Stimulated activated CD4-positive, alpha-beta T cell treated with anti-CD3 and anti-CD28 coated beads, Interleukin-2, amount 100 ng/mL, for 48 hours (primary cell): ENCODE measurements at places on chromosomes 3 and 15.

DNA sequence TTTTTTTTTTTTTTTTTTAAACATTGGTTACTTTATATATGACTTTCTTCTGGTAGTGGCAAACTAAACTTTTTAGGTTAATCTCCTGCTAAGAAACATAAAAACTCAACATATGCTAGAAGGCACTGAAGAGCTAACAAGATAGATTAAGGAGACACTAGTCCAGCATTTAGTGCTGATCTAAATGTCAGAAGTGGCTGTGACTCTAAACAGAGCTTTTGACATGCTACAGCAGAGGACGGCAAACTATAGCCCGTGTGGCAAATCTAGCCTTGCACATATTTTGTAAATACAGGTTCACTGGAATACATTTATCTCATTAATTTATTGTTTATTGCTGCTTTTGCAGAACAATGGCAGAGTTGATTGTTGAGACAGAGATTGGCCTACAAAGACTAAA, 20.6 kb downstream of the NR2E3 start:
- DNase-seq = no peak

- DNase-seq = no peak
Observed at GRCh38 chr3:144763878-144764454, 792.3 kb downstream of the DIPK2A start.

DNA sequence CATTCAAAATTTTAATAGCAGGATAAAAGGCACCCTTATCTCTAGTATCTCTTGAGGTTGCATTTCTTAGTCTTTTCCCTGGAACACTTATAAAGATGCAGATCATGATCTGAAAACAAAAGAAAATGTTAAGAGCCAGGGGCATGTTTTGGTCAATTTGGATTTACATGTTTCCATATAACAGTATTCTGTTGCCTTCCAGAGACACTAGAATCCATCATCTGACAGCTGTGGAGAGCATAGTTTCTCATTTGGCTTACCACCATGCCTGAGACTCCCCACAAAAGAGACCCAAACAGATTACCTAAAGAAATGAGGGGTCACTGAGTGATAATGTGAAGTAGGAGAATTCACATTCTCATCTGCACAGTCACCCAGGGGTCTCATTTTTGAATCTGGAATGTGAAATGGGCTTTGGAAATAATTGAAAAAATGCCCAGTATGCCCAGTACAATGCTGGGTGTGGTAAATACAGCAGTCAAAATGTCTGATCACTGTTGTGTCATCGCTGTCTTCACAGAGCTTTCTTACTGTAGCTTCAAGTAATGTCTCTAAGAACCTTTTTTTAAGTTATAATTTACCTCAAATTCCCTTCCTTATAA, 79.9 kb upstream of the ZBTB20 start:
- no peak for DNase-seq

DNA sequence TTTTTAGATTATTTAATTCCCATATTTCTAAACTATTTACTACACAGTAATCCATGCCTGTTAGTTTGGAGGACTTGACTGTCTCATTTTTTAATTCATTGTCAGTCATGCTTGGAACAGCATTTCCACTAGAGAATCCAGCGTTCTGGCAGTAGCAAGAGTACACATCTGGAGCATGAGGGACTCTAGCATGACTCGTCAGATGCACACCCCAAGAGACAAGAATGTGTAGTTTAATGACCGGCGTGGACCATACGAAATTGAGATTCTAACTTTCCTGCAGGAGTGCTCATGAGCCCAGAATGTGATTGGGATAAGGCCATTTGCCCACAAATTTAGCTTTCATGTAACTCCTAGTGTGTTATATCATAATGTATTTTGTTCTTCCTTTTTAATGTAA, 48.9 kb downstream of the ASB7 start:
- no peak for DNase-seq

GRCh38 chr3:71225951-71226564, 357.5 kb downstream of the FOXP1 start:
- no peak for DNase-seq

DNA sequence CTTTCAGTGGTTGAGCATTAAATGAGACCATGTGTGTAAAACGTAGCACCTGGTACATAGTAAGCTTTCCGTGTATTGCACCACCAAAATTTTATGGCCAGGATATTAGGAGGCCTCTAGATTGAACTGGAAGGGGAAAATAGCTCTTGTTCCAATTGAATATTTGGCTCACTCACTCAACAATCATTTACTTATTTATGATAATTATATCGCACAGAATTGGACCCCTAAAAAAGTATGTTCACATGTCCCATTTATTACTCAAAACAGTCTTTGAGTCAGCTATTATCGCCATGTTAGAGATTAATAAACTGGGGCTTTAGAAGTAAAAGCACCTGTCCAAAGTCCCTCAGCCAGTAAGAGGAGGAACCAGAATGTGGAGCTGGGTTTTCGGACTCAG, 5.1 kb upstream of the TTLL3 start:
- no peak for DNase-seq

DNA sequence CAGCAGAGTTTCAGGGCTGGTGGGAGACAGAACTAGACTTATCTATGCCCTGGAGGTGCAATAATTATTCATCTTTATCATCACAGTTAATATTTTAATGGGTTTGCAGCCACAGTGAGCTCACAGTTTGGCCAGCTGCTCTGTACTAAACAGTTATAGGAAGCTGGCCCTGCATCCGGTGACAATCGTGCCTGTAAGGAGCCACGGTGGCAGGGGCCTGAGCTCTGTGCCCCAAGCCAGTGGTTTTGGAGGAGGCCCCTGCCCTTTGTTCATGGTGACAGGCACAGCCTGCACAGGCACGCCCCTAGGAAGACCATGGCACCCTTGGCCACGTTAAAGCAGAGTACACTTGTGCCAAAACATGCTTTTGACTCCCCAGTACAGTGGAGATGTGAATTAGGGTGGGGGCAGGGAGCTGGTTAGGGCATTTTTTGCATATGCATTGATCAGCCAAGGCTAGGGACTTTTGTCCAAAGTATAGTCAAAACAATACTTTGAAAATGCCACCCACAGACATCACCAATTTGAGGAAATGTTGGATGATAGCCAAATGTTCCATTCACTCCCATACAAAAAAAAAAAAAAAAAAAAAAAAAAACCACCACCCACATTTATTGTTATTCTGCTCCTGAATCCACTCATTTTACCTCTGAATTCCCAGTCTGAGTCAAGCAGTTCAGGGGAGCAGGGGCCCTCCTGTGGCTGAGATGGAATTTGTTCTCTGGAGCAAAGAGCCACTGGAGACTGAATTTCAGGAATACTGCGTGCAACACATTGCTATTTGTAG, 3.4 kb upstream of the RFTN1 start:
- peak; percentile 30 for DNase-seq

DNA sequence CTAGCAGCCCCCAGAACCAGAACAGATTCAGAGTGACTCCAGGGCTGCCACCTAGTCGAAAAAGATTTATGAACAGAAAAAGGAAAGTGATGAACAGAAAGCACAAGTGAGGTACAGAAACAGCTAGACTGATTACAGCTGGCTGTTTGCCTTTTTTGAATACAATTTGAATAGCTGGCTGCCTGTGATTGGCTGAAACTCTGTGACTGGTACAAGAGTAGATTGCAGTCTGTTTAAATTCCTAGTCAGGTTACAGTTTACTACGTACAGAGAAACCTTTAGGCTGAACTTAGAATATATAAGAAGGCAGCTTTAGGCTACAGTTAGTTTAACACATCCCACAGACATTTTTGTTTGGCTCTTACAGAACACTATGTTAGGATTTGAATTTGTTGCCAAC, 10.0 kb downstream of the CCDC13 start:
- DNase-seq = no peak

- no peak for DNase-seq
Observed at GRCh38 chr3:150309557-150309956, 98.5 kb upstream of the TSC22D2 start.

DNA sequence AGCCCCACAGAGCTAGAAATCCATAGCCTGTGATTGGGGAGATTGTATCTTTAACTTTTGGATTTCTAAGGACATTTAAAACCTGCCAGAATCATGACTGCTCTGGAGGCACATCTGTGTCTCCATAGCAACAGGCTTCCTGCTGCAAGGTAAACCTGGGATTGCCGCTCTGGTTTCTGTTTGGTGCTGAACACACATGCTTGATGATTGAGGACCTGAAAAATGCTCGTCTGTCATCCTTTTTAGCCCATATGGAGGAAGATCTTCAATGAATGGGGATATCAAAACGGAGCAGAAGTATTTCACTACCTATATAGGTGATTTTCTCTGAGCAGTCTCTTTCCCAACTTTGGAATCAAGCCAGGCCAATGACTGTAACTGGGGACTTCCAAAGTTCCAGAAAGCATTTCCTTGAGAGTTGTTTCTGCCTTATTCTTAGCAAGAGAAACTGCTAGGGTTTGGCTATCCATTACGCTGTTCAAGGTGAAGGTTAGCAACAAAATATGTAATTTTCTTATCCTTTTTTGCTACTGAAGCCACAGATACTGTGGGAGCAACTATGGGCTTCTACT, 96.5 kb upstream of the TNIK start:
- no peak for DNase-seq

GRCh38 chr3:138456961-138457862, 22.8 kb downstream of the ESYT3 start:
- no peak for DNase-seq

GRCh38 chr15:76526111-76526510, 189.5 kb downstream of the ISL2 start:
- DNase-seq = no peak

DNA sequence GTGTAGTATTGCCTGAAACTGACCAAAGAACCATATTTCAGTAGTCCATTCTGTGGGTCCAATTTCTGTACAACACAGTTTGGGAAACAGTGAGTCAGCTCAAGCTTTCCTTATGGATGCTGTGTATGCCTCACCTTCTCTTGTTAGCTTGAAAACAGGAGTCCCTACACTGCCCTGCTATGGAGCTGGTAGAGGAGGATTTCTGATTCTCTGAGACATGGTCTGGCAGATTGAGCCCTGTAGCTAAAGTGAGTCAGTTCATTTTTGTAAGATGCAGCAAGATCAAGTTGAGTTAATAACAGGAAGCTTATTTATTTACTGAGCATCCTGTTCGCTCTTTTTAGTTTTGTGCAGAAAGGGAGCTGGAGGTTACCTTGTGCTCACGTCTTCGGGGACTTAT, 424.1 kb upstream of the RBMS3 start:
- DNase-seq = no peak

DNA sequence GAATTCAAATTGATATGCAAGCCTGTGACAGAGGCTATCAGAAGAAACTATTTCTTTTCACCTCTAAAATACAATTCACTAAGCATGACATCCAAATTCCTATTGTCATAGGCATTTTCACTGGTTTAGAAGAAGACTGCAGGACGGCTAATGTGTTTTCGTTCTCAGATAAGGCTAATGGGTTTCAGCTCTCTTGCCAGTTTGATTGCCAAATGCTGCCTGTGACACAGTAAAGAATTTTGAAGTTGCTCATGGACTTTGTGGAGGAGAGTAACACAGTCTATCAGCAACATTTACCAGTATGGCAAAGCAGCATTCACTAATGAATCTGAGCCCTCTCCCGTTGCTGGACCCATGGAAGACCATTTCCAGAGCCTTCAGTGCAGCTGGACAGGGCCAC, 948.1 kb downstream of the FHIT start:
- DNase-seq = no peak

DNA sequence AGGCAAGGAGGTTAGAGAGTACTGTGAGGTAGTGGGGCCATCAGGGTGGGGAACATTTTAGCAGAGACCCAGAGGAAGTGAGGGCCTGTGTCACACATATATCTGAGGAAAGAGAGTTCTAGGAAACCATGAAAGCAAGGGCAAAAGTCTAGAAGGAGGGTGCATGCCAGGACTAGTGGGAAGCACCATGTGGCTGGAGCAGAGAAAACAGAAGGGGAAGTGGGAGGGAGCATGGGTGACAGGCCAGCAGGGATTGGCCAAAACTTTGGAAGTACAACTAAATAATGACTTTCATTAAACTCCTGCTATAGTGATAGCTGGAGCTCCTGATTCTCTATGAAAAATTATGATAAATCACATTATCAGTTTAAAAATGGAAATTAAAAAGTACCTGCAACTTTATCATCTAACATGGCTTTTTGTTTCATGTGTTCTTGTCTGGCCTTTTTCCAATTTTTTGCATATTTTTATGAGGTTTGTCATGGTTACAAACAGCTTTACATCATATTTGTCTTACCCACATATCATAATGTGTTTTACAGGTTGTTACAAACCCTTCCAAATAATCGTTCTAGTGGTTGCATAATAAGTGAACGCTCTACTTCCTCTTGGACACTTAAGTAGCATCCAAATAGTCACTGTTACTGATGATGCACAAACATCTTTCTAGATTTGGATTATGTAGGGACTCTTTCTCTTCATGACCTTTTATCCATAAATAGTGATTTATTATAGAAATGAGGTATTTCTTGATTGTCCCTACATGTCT, 168.3 kb downstream of the NEK10 start:
- DNase-seq = no peak

GRCh38 chr15:91630090-91630489, 223.4 kb upstream of the SLCO3A1 start:
- DNase-seq = no peak

- no peak for DNase-seq
Observed at GRCh38 chr15:100200287-100200880, 141.4 kb downstream of the ADAMTS17 start.

DNA sequence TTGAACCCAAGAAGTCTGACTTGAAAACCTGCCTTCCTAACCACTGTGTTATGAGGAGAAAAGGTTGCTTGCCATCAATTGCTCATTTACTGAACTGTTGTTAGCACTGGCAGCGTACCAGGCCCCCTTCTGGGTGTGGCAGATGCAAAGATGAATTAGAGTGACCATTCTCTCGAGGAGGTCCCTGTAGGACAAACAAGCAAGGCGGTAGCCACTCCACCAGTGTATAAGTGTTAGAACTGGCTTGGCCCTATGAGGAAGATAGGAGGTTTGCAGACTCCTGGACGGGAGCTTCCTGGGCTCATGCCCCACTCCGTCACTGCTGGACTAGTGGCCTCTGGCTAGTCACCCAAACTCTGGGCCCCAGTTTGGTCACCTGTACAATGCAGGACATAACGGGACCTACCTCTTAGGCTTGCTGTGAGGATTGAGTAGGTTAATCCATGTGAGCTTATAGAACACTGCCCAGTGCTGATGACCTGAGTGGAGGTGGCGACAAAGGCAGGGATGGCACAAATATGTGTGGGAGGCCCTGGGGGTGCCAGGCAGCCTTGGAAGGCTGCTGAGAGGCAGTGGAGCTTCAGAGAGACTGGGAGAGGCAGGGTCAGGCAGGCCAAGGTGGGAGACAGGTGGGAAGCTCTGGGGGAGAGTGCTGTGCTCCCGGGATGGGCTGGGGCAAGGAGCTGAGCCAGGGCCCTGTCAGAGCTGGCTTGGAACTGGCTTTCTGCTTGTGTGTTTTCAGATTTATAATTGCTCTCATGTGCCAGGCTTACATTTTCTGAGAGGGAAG, 145.9 kb downstream of the DNAJB8 start:
- no peak for DNase-seq

DNA sequence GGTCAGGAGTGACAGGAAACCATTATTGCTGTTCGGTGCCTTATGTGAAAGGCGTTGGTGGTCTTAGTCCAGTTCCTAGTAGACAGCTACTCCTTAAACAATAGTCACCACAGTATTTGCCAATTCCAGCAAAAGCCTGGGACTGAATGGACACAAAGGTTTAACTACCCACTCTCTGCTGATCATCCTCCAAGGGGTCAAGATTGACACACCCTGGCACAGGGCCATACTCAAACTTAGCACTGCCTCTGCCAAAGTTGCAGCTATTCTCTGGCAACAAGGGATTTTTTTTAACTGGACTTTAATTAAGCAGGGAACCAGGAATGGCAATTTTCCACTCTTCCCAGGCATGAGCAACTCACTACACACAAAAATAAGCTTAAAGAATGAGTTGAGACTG, 193.9 kb downstream of the NLGN1 start:
- no peak for DNase-seq

GRCh38 chr3:64457811-64458210, 230.0 kb downstream of the ADAMTS9 start:
- DNase-seq = no peak
